Central memory CD4-positive, alpha-beta T cell (primary cell): ENCODE measurements at places on chromosomes 5 and 9.

- DNase-seq, result no peak
Measured at GRCh38 chr9:92748233-92748497, 16.5 kb downstream of the BICD2 start.

DNA sequence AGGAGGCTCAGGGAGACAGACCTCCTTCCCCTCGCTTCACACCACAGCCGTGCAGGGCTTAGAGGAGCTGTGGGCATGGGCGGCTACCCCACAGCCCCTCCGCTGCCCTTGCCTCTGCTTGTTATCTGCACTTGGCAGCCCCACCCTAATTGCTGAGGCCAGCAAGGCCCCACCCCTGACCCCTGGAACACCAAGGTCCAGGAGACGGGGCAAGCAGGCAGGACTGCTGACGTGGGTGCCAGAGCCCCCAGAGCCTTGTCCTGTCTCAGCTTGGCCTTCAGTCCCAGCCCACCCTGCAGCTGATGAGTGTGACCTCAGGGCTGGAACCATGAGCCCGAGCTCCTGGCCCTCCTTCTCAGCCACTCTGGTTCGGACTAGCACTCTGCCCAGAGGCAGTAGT, 29.1 kb upstream of the NEURL1B start:
- DNase-seq, result no peak

DNA sequence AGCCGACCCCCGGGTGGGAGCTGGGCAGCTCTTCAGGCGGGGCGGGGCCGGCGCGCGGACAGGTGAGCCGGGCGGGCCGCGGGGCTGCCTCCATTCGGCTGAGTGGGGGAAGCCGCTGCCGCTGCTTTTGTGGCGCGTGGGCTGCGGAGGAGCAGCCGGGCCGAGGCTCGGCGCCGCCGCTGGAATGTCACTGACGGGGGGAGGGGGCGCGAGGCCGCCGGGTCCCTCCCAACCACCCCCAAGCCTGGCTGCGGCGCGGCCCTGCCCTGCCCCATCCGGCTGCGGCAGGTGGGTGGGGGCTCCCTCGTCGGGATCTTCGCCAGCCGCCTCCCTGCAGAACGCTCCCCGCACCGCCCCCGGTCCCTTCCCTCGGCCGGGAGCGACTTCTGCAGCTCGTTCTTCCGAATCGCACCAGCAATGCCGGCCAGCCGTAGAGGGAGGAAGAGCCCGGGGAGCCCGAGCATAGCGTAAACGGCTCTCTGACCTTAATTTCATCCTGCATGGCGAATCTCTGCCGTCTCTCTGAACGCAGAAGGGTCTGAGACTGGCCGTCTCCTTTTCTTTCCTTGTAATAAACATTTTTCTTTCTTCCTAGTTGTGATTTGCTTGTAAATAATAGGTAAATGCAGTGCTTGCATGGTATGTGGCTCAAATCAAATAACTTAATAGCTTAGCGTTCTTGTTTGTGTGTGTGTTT, 505 bp downstream of the SPTAN1 start:
- no peak for DNase-seq

DNA sequence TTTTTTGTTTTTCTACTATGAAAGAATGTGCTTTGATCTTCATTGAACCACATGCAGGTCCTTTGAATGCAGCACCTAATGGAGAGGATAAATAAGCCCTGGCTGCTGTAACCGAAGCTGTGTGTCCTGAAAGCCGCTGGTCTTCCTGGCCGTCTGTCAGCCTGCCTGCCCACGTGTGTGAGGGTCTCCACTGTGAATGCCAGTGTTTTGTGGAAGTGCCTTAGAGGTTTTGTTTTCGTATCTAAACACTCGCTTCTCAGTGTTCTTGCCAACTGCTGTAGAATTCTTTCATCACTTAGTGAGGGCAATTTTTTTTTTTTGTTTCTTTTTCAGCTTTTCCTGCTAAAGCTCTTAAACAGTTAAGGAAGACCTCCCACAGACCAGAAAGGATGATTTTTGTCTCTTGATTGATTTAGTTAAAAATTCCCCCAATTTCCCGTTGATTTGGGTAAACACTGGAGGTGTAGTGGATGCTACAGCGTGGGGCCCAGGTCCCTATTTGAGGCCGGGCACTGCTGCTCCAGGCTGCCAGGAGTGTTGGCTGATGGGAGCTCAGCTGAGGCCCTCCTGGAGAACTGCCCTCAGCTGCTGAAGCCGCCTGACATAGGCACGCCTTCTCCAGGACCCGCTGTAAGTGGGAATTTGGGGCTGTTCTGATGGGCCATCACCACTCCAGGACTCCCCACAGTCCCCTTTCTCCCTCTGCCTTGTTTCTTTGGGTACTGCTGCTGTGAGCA, 29.2 kb upstream of the PTCH1 start:
- no peak for DNase-seq

GRCh38 chr5:178674334-178674733, 47.5 kb upstream of the CLK4 start:
- no peak for DNase-seq

DNA sequence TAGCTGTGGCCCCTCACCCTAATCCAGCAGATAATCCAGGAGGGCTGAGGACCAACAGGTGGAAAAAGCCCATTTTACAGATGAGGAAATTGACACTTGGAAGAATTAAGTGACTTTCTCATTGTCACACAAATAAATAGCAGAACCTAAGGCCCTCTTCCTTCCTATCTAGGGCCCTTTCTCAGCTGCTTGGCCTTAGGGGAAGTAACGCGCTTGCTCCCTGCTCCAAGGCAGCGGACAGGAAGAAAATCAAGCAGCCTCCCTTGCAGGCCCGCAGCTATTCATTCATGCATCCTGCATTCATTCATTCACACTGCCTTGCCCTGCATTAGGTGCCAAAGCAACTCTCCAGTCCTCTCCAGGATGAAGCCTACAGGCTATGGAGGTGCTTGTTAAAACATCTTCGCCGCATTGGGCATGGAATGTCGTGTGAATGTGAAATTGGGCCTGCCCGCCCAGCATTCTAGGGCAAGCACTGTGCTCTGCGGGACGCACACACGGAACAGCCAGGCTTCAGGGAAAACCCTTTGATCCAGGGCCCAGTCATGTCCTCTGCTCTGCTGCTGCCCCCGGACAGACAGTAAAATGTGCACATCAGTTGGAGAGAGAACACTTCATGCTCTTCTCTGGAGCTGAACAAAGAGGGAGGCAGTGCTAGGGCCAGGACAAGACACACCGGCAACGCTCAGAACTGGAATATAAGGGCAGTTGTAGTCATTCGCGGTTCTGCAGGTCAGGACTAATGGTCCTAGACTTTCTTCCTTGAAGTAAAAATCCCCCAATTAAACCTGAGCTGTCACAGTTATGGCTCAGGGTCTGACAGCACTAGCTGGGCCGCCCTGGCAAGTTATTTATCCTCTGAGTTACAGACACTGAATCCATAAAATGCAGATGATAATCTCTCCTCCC, 166.0 kb downstream of the COL23A1 start:
- DNase-seq, result no peak

- peak; percentile 22 for DNase-seq
Measured at GRCh38 chr9:4985386-4986266, 554 bp downstream of the JAK2 start.

DNA sequence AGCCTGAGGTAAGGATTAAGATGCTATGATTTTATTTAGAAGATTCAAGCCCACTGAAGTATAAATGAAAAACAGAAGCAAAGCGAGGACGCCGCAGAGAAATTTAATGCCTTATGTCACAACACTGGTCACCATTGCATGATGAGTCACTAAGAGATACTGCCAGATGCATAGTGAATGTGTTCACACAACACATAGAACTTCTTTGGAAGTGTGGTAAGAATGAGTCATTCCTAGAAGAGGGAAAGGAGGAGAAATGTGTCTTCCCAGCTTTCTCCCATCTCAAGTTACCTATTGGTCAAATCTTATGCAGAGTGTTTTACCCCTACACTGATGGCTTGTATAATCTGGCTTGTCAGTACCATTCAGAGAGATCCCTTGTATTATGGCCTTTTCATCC, 465.3 kb upstream of the ARRDC3 start:
- no peak for DNase-seq

DNA sequence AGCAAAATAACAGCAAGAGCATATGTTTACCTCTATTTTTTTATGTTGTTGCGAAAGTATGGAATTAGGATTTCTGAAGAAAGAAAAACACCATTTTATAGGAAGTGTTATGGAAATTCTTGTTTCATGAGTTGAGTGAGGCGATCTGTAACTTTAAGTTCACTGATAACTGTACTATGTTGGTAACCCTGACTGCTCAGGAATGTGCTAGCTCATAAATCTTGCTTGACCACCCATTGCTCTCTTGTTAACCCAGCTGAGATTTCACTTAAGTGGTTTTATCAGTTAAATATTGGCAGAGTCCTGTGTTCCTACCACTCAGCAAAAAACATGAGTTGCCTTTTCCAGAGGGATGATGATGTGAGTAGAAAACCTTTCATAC, 91.1 kb upstream of the STARD4 start:
- no peak for DNase-seq

- DNase-seq, result no peak
Measured at GRCh38 chr5:78458843-78459242, 98.4 kb downstream of the SCAMP1 start.

DNA sequence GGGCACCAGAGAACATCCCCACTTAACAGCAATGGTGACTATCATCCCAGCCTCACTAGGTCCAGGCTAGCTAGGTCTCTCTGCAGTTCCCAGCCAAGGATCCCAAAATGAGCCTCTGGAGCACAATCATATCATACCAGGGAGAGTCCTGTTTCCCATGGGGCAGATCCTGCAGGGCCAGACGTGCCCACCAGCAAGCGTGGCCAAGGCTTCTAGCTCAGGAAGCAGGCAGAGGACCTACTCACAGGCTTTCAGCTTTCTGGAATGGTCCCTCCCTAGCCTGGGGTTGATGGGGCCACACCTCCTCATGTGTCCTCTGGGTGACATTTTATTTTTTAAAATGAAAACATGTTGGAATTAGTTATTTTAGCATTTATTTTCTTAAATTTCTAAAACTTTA, 45.7 kb upstream of the PITX1 start:
- DNase-seq, result no peak

DNA sequence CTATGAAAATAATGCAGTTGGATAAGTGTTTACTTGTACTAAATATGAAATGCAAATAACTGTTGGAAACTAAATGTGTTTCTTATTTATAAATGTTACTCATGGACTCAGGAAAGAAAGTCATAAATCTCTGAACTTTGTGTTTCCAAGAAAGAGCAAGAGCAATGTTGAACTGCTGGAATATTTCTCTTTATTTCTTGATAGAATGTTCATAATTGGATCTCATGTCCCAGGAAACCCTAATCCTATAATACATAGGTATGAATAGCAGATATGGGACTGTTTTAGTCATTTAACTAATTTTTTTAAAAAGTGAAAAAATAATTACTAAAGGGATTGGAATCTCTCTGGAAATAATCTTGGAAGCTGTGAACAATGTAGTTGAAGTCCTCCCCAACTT, 245.0 kb upstream of the ACTBL2 start:
- no peak for DNase-seq

DNA sequence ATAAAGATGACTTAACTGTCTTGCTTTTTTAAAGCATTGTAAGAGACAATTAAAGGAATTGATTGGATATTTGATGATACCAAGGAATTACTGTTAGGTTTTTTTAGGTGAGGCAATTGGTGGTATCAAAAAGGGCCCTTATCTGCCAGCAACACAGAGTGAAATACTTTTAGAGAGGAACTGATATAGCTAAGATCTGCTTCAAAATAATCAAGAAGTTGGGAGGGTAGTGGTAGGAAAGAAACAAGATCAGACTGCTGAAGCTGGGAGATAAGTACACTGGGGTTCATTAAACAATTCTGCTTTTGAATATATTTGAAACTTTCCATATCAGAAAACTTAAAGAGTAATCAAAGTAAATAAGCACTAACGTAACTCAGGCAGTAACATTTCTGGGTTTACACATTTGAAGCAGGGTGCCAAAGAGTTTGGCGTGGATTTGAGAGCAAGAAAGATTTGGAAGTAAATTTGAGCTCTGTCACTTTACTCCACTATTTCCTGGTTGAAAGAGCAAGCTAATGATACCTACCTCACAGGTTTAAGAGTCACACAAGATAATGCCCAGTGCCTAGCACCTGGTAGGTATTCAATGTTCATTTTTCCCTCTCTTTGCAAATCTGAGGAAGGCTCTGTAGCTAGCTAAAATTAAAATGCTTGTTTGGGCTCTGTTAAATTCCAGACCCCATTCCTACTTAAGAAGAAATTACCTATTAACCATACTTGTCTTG, 6.9 kb downstream of the ERMP1 start:
- no peak for DNase-seq

DNA sequence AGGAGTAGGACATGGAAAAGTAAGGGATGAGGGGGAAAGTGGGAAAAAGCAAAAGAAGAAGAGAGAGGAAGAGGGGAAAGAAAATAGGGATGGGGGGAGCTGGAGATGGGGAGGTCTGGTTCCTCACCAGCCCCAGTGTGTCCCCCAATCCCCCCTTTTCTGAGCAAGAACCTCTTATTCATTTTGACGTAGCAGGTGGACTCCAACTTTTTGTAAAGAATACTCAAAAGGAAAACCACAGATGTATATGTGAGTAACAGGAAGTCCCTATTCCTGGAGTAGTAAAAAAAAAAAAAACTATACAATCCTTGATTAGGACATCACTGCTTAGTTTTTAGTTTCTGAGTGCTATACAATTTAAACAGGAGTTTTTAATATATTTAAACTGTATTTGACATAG, 3.9 kb upstream of the CFAP95 start:
- no peak for DNase-seq

DNA sequence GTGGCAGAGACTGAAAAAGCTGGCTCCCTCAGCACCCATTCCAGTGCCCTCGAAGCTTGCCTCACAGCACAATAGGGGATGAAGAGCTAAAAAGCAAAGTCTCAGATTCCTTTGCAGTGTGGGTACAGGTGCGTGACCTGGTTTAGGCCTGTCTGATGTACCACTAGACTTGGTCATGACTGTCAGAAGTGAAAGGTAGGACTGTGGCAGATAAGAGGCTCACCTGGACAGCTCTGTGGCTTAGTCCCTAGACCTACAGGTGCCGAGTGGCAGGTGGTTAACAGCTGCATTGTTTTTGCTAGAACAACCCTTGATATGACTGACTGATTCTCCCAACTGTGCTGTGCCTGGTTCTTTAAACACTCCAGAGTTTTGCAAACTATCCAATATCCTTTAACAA, 14.7 kb upstream of the SFXN1 start:
- DNase-seq, result no peak

DNA sequence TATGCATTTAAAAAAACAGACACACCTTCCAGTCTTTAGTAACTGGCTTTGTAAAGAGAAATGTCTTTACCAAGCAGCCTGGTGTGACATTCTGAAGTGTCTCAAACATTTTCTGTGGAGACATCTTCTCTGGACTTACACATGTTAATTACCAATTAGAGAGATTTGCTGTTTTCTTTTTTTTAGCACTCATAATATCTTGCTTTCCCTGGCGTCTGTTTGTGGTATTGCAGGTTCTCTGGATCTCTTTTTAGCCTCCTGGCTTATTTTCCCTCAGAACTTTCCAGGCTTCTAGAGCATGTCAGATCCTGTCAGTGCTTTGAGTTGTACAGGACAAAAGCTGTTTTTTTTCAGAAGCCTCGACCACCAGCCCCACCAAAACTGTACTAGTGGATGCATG, 92.5 kb downstream of the MSX2 start:
- DNase-seq, result no peak

GRCh38 chr5:154312576-154312975, 122.0 kb downstream of the GALNT10 start:
- no peak for DNase-seq

- DNase-seq, result no peak
Measured at GRCh38 chr5:126971455-126972031, 58.8 kb downstream of the MARCHF3 start.
